ENCODE measurements at places on chromosomes 11 and 22.

GRCh38 chr11:71504531-71504930 lies 22.5 kb upstream of the KRTAP5-7 start:
- DNase-seq = no peak

DNA sequence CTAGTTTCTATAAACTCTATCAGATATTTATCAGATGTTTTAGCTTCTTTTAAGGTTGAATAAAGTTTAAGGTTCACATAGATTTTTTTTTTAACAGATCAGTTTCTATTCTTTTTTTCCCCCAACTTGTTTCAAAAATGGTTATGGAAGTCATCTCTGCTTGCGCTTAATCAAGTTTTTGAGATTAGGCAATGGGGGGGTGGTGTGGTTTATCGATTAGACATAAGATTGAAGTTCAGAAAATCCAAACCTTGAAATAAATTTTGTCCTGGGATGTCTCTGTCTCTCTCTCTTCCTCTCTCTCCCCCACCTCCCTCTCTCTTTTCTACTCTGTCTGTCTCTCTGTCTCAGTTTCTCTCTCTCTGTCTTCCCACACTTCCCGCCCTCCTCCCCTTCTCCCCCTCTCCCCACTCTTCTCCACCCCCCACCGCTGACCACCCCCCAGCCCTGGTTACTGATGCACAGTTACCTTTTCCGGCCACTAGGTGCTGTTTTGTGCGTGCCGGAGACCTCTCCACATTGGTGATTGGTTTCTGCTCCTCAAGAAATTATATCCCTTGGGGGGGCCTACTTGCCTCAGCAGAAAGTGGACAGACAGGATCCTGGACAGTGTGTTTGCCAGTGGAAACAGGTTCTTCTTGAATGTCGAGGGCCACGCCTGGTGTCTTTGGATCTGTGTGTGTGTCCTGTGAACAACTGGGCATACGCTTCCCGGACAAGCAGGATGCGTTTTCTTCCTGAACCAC lies 29.7 kb upstream of the ANO1 start:
- no peak for DNase-seq

- no peak for DNase-seq
Observed at GRCh38 chr22:50178871-50179869, 6.5 kb upstream of the TRABD start.

GRCh38 chr11:129440028-129440713 lies 64.5 kb downstream of the BARX2 start:
- peak; percentile 60 for DNase-seq

DNA sequence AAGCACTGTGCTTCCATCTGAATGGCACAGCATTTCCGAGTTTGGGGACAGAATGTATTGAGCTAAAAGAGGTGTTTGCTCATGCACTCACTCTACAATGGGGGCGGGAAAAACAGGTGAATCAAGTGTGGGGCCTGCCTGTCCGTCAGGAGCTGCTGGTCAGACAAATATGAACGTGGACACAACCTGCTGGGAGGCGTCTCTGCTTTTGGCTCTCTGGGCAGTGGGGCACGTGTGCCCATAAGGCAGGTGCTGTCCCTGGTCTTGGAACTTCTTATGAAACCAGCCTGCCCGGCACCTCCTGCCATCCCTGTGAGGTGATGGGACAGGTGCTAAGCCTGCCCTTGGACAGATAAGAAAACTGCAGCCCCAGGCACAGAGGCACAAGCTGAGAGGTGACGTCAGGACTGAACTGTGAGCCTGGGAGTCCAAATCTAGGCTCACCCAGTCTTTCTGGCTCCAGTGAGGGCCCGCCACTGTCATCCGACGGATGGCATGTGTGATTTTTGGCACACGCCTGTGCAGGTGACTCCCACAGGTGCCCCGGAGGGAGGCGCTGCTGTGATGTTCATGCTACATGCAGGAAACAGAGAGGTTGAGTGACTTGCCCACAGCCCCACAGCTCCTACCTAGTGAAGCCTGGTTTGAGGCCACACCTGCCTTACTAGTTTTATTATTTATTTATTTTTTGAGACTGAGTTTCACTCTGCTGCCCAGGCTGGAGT lies 51.6 kb downstream of the SMIM38 start:
- no peak for DNase-seq

GRCh38 chr11:37505406-37505805 lies 907.4 kb upstream of the RAG2 start:
- DNase-seq = no peak

GRCh38 chr11:14255238-14255534 lies 103.8 kb downstream of the RRAS2 start:
- DNase-seq = no peak

DNA sequence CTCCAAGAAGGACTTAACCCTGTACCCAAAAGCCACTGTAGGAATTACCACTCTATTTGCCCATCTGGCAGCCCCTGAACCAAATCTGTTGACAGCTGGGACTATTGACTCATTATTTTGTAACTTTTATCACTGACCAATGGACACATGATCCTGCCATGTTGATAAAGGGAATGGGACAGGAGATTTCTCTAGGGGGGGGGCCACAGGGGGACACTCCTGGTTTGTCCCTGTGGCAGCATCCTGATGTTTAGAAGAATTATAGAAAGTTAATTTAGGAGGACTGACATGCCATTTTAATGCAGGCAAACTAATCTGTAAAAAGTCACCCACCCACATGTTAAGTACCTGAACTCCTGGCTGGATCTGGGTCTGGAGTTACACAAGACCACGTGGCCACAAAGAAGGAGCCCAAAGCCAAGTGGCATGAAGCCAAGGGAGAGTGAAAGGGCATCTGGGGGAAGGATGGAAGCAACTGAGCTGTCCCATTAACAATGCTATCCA lies 558.1 kb downstream of the ETS1 start:
- DNase-seq = no peak

- no peak for DNase-seq
Observed at GRCh38 chr11:125952973-125953372, 7.1 kb downstream of the VSIG10L2 start.

GRCh38 chr22:44584256-44584902 lies 86.3 kb upstream of the RTL6 start:
- no peak for DNase-seq

- DNase-seq = no peak
Observed at GRCh38 chr11:17683377-17684161, 35.8 kb upstream of the MYOD1 start.

GRCh38 chr11:13927481-13927880 lies 35.0 kb upstream of the SPON1 start:
- no peak for DNase-seq

DNA sequence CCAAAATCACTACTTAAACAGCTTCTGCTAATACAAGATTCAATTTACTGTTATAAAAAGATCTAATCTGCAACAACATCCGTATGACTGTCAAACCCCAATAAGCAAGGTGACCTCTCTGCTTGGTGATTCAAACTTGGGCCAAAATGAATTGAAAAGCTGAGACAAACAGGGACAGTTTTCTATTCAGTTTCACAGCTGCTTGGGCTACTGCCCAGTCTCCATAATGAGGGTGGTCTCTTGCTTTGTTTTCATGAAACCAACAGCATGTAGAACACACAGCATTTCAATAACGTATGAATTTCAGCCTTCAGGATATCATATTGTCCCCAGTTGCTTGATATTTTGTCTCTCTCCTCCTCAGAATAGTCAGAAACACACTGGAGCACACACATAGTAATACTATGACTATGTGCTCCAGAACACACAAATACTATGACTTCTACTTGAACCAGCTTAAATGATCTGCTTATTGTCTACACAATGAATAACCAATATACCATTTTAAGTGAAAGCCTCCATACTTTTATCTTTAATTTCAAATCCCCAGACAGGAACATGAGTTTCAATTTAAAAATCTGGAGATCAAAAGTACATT lies 285.0 kb downstream of the TTC28 start:
- DNase-seq = no peak

- no peak for DNase-seq
Observed at GRCh38 chr11:19632499-19632834, 80.2 kb upstream of the NAV2 start.

- no peak for DNase-seq
Observed at GRCh38 chr11:103367650-103368049, 258.4 kb downstream of the DYNC2H1 start.

- no peak for DNase-seq
Observed at GRCh38 chr22:48823941-48824340, 1003.7 kb downstream of the BRD1 start.

DNA sequence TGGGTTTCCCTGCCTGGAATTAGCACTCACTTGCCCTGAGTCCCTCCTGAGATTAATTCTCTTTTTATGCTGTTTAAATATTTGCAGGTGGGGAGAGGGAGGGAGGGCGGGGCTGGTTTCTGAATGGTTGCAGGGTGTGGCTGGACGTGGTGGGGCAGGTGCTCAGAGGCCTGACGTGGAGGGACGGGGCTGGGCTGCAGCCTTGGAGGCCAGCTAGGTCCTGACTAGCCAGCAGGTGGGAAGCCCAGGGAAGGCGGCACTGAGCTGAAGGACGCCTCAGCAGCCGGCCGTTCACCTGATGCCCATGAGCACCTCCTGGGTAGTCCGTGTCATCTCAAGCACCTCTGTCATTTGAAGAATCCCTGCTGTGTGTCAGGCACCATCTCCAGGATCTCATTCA lies 21.3 kb downstream of the SGSM1 start:
- no peak for DNase-seq

DNA sequence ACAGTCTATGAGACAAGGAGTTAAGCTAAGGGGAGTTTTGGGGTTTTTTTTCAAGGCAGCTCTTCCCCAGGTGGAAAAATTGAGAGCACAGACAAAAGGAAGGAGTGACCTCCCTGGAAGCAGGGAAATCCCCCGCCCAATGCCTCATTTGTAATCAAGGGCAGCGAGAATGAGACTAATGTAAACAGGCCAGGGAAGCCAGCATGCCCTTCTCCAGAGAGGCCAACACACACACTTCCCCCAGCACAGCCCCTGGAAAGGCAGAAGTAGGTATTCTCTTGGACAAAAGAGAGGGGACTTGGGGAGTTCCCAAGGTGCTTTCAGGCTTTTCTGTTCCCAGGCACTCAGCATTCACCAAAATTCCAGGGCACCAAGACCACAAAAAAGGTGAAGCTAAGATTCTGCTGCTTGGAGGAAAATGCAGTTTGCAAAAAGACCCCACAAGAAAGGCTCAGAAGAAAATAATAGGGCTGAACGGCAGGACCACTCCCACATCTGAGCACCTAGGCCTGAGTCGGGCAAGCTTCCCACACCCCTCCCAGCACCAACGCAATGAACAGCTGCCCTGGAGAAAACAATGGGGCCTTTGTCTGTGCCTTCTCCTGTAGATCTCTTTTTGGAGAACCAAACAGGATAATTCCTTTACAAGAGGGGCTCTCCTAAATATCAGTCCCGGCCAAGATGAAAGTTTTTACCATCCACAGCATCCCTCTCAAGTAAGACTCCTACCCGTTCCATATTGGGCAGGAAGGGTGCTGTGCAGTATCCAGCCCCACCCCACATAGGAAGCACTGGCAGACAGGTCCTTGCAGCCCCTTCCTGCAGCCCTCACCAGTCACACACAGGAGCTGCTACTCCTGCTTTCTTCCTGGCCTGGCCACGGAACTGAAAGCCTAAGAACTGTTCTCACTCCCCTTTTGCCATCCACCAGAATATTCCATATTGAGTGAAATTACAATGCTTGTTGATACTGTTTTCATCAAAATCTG lies 70.7 kb upstream of the AKIP1 start:
- peak; percentile 61 for DNase-seq

- peak; percentile 23 for DNase-seq
Observed at GRCh38 chr22:32646476-32646875, 155.0 kb upstream of the TIMP3 start.

DNA sequence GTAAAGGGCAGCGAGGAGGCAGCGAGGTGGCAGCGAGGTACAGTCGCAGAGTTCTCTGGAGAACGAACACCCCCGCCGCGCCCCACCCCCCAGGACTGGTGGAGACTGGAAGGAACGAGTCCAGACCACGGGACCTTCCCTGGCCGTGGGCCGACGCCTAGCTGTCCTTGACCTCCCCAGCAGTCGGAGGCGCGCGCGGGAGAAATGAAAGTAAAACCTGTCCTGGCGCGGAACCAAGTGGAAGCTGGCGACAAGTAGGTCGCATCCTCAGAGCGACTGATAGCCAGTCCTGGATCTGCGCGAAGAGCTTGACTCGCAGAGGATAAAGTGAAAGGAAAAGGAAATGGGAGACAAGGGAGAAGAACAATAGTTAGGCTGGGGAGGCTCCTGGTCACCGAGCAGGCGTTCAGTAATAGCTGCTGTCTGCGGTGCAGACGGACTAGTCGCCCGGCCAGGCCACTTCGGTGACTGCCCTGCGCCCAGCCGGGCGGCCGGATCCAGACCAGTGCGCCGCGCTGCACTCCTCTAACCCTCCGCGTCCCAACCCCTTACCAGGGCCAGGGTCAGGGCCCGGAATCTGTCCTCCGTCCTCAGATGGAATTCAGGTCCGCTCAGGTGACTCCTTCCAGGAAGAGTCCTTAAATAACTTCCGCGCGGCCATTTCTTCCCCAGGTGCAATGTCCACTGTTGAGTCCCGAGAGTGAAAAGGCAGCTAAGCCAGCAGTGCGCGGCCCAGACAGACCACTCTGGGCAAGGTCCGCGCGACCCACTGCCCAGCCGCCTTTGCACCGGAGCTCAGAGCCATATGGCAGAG lies 1.9 kb upstream of the ADM start:
- DNase-seq = peak; percentile 75

DNA sequence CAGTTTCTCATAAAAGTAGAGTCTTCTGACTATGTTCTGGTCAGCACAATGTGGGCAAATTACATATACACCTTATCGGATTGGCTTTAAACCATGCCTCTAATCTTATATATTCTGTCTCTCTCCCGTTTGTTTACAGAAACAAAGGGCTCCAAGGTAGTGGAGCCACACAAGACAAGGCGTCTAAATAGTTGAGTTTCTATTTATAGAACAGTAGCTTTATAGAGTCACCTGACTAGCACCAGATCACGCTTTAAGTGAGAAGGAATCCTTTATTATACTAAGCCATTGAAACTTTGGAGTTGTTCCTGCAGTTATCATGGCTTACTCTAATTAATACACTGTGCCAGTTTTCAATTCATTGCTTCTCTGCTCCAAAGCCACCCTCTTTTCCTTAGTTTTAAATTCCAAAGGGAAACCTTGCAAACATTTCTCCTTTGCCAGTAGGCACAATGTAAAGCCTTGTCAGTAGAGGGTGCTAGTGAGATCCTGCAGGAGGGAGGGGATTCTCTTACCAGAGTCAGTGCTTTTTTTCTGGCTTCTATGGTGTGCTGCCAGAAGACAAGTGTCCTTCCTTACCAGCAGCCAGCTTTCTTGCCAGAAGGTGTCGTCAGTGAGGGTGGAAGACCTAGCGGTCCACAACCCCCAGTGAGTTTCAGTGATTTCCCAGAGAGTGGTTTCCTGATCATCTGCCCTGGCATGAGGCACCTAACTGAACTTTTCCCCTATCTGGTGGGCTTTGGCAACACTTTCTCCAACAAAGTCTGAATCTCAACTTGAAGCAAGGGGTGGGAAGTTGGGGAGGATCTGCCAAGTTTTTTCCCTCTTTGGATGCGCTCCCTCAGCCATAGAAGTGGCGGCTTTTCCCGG lies 71.7 kb downstream of the RAB38 start:
- DNase-seq = peak; percentile 35

GRCh38 chr11:34461215-34461614 lies 22.5 kb downstream of the CAT start:
- DNase-seq = no peak

GRCh38 chr22:25199731-25200520 lies at the start of gene CRYBB3:
CRYBB3 (plus strand) TSS chr22:25199858; CDS start chr22:25201397, 1,539 bp downstream.
- no peak for DNase-seq

GRCh38 chr22:44793506-44794172 lies 41.3 kb downstream of the ARHGAP8 start:
- no peak for DNase-seq

GRCh38 chr11:33291004-33291777 lies 34.0 kb downstream of the HIPK3 start:
- DNase-seq = no peak

Data from activated naive CD4-positive, alpha-beta T cell treated with anti-CD3 and anti-CD28 coated beads for 36 hours (primary cell).